ENCODE measurements at places on chromosomes 16 and 17.

- no peak for DNase-seq
These were observed 32.2 kb downstream of the HSD17B2 start for GRCh38 chr16:82067042-82067803.

DNA sequence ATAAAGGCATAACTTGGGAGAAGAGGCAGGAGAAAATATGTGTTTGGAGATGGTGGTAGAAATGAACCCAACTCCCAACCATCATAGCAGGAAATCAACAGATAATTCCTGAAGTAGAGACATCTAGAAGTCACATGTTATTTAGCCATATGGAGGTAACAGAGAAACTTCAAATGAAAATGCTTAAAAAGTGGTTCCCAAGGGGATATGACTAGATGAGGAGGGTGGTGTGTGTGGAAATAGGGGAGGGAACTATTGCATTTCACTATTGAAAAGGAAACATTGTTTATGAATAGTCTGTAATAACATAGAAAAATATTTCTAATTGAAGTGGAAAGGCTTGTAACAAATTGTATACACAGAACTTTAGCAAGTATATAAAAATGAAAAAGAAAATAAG is 412.0 kb downstream of the SHISA9 start:
- DNase-seq, result no peak

- DNase-seq, result no peak
These were observed 353.9 kb downstream of the CPPED1 start for GRCh38 chr16:12449795-12450194.

- no peak for DNase-seq
These were observed 22.2 kb downstream of the TRPV3 start for GRCh38 chr17:3535253-3535995.

GRCh38 chr16:49745311-49745747 is 110.6 kb downstream of the ZNF423 start:
- DNase-seq, result no peak

- DNase-seq, result no peak
These were observed 205.2 kb upstream of the CDH5 start for GRCh38 chr16:66161269-66161668.

GRCh38 chr16:73608911-73609310 is 561.0 kb upstream of the ZFHX3 start:
- DNase-seq, result no peak

- no peak for DNase-seq
These were observed 299.4 kb downstream of the CPPED1 start for GRCh38 chr16:12504312-12504711.

DNA sequence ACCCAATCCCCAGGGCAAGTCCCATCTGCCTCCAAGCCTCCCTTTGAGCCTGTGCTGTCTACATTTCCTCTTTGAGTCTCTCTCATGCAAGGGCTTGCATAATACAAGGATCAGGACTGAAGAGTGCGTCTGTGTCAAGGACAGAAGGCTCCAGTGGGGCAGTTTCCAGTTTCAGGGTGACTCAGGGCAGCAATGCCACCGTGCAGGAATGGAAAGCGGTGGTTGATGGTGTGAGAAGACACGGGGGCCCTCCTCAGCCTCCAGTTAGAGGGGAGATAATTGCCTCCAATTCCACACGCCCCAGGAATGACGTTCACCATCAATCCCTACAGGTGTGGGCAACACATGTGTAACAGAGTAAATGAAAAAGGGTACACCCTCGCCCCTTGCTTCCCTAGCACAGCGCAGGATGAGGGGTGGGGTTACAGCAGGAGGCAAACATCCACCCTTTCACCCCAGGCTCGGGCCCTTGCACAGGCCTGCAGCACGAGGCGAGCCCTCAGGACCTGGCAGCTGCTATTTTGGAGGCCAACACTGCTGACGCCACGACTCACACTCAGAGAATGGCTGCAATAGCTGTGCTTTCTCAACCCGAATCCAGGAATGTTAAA is 24.8 kb upstream of the SLC25A19 start:
- DNase-seq, result no peak

DNA sequence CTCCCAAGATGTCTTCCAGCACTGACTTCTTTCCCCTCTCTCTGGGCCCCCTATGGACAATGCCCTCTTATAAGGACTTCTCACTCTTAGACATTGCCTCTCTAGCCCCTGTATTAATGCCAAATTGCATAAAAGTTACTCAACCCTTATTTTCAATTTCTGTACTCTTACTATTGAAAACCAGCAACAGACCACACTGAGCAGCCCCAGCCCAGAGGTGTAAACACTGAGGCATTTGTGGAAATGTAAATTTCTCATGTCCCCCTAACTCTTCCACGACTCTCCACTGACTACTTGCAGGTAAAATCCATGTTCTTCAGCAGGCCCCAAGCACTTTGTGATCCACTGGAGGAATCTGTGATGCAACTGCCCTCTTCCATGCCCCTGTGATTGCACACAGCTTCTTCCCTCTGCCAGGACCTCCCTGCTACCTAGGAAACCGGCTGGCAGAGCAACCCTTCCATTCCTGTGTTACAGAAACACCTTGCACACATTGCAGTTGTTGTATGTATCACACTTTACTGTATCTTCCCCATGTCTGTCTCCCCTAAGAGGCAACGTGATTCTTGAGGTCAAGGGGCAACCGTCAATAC is 4.4 kb downstream of the N4BP1 start:
- no peak for DNase-seq

DNA sequence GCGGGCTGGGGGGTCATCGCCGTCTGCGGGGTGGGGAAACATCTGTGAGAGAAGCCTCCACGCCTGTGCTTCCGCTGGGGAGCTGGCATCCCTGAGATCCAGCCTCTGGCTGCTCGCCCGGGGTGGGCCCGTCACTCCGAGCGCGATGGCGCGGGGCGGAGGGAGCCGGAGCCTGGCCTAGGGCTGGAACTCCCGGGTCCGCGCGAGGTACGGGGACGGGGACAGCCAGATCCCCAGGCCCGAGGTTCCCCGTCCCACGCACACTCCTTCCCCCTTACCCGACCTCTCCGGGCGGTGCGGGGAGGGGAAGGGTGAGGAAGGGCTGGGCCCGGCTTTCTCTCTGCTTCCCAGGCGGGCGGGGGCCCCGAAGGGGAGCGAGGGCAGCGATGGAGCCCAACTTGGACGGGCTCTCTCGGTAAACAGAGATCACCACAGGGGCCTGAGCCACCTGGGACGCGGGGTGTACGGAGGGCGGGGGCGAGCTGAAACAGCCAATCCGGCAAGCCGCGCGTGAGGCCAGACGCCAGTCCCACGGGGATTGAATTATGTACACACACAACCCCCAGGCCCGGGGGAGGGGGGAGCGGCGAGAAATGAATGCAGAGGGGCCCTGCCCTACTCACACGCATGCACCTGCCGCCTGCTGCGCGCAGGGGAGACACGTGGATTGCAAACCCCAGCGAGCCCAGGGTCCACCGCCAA is at the start of gene SLC16A11:
Gene SLC16A11 (minus strand): TSS at position 596 of the 702 bp plus-strand sequence. CDS start 579 bp downstream, at position 17.
- DNase-seq, result no peak

DNA sequence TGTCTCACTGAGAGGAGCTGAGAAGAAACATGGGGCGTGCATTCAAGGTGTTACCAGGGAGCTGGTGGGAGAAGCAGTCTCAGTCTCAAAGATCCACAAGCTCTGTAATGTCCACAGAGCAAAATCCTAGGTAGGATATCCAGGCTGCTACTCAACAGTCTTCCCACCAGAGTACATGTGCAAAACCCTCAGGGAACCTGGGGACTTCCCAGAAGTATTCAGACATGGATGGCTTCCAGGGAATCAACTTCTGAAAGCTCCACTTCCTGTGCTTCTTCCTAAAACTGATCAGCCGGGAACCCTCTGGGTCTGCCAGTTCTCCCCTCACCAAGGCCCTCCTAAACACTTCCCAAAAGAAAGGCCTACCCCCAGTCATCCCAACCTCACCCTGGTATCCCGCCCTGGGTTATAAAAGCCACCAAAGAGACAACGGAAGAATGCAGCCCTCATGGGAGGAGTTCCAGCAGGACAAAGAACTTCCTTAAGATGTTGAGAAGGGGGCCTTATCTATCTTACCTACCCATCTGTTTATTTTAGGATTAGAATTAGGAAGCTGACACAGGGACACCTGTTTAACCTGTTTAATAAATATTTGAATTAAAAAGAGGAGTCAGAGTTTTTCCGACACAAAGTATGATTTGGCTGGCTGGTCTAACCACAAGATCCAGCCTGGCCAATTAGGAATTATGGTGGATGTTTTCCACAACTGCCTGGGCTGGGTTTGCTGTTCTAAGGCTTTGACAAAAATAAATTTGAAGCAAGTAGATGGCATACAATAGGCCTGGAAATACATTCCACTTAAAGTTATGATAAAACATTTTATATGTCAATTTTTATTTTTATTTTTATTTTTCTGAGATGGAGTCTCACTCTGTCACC is 37.0 kb downstream of the CUEDC1 start:
- no peak for DNase-seq

DNA sequence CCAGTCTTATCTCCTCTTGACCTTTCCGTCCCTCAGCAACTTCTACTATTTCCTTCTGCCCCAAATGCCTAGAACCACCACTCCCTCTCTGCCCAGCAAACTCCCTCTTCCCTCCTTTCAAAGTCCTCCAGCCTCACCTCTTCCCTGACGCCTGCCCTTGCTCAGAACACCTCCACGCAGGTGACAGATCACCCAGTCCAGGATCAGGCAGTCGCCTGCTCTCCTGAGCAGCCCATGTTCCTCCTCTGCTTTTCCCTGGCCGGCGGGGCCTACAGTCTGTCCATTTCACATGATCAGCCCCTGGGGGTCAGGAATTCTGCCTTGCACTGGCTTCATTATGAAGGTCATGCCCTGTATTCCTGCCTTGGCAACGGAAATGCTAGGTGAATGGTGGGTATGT is 422 bp downstream of the CD300LF start:
- no peak for DNase-seq

DNA sequence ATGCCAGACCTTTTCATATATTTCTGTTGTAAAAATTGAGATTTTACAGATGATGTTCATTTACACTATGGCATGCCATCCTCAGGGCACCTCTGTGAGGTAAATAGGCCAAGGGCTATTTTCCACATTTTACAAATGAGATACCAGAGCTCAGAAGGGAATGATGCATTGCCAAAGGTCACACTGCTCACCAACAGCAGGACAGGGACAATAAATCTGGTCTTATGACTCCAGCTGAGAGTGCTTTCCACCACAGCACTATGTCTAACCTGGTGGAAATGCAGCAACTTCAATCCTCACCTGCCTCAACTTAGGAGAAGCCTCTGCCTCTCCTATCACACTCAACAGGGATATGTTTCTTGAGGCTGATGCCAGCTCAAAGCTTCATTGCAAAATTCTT is 40.6 kb downstream of the GRIN2A start:
- no peak for DNase-seq

- no peak for DNase-seq
These were observed 18.6 kb upstream of the CLTC start for GRCh38 chr17:59601130-59601529.

DNA sequence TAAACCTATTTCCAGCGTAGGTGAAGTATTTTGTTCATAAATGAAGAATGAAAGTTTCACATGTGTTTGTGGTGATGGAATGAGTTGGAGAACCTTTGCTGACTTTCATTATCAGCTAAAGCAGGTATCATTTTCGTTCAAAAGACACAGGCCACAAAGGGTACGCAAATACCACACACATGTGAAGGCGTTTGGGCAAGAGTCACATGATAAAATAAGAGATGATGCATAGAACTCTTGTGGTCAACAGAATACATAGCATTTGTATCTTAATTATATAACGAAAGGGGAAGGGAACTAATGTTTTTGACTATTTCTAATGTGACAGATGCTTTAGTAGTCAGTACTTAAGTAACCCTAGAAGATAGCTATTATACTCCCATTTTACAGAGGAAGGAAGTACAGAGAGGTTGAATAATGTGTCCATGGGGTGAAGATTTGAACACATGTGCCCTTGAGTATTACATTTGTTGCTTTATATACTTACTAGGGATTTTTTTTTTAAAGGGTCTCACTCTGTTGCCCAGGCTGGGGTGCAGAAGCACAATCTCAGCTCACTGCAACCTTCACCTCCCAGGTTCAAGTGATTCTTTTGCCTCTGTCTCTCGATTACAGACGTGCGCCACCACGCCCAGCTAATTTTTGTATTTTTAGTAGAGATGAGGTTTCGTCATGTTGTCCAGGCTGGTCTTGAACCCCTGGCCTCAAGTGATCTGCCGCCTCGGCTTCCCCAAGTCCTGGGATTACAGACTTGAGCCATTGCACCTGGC is 4.8 kb downstream of the RPA1 start:
- DNase-seq, result no peak

DNA sequence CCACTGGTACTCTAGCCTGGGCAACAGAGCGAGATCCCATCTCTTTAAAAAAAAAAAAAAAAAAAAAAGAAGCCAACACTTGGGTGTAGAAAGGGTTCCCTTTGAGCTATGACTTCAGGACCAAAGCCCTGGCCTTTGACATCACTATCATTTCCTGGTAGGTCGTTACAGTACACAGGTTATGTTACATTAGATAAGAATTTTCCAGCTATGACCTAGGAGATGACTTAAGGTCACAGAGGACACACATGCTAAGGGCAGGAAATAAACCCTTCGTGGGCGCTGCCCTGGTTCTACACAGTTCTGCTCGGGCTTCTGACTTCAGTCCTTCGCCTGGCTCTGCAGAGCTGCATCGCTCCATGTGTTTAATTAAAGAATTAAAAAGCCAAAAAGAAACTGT is 112.0 kb downstream of the ADCY9 start:
- no peak for DNase-seq

GRCh38 chr16:78842950-78843349 is 743.5 kb downstream of the WWOX start:
- no peak for DNase-seq

- no peak for DNase-seq
These were observed 7.4 kb downstream of the GNAO1 start for GRCh38 chr16:56198755-56199114.

GRCh38 chr16:50303605-50304466 is 37.5 kb downstream of the ADCY7 start:
- no peak for DNase-seq

DNA sequence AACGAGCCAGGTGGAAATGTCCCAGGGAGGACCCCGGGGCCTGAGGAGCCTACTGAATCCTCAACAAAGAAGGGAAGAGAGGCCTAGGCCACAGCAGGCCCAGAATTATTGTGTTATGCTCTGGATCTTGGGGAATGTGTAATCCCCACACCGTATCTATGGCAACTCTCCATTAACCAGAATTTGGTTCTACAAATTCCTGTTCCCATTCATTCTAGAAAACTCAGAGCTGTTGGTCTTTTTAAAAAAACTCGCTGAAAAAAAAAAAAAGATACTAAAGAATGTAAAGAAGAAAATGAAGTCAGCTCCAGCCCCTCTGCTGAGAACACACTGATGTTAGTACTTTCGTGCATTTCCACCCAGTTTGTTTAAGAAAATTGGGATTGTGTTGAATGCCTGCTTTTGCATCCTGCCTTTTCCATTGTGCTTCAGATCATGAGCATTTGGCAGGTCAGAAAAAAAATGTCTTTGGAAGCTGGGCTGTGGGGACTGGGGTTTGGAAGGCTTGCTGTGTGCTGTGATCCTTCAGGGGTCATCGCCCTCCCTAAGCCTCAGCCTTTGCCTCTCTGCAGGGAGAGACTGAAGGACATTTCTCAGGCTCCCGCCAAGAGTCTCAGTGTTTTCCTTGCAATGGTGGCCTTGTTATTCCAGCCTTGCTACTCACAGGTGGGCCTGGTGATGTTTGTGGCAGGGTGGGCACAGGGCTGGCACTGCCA is 69.5 kb downstream of the SREBF1 start:
- no peak for DNase-seq
